ENCODE measurements at places on chromosomes 5 and 9. TPM values are rescaled to one million over a fixed set of nuclear protein-coding genes. Genes with fewer than 3 reads are reported as not detected.
A peak's percentile ranks its signal among the peaks of the same experiment; 100 is the strongest.

DNA sequence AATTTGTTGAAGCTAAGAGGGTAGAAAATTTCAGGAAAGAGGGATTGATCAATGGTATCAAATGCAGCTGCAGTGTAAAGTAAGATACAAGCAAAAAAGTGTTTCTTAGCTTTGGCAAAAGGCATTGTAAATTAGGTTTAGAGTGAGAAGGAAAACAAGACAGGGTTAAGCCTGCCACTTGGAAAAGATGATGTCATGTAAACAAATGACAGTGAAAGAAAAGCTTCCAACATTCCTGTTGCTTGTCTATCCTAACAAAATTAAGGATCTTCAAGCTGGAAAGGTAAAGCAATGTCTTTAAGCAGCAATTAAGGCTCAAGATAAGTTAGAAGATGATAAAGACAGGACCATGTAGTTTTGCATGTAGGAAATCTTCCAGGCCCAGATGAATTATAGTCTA lies 139.1 kb upstream of the PPP2R2B start:
- DNase-seq: no peak

DNA sequence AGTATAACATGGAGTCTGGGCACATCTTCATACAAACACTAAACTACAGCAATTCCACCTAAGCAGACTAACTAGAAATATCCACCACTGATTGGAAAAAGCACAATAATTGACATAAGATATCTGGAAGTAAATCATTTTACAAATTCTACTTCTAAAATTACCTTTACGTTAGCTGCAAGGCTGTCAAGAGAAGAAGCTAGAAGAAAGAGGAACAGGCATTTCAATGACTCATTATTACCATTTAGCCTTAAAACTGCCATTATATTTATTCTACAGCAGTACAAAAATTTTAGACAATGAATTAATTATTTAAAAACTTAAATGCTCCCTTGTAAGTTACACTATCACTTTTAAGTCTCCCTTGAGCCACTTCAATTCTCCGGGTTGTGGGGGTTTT lies 43.4 kb upstream of the PLPP6 start:
- DNase-seq: no peak

GRCh38 chr5:165616490-165617405 lies 2111.3 kb downstream of the MAT2B start:
- DNase-seq: no peak

GRCh38 chr9:132584601-132585560 lies 2.5 kb downstream of the BARHL1 start:
- DNase-seq: no peak

DNA sequence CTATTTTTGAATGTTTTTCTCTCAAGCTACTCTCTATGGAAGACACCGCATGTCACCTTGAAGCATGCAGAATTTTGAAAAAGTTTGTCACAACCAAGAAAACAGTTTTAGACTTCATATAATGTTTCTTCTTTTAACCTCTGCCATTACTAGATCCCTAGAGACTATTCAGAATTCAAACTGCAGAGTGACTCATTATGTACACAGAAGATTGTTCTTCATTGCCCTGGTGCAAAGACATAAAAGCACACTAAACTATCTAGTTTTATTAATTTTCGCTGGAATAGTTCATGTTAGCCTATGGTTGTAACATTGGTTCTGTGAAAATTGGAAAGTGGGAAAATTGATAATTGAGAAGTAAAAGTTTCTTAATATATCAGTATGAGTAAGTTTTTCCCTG lies 18.4 kb downstream of the F2RL2 start:
- DNase-seq: no peak

GRCh38 chr5:126438267-126438666 lies 15.1 kb downstream of the GRAMD2B start:
- DNase-seq: no peak

GRCh38 chr9:95090023-95090791 lies 227.3 kb downstream of the FANCC start:
- no peak for DNase-seq

DNA sequence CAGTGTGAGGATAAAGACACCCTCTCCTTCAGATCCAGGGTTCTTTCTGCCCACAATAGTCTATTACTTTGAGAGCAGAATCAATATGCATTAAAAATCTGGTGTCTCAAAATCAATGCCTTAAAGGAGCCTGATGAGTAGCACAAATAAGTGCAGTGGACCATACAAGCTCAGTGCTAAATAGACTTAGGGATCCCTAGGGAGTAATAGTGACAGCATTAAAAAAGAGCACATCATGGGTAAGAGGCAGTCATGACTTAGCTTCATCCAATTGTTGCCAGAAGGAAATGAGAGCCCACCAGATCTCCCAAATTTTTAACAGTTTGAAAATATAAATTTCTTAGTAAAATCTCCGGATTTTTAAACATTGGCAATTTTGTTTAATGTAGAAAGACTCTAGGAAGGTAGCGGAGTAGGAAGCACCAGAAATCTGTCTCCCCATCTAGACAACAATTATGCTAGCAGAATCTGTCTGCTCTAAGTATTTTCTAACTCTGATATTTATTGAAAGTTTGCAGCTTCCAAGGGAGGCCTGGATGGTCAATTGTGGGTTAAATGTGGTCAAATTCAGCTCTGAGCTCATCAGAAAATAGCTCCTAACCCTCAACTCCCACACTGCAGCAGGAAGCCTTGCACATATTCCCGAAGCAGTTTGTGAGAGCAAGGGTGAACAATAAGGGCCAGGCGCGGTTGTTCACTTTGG lies 443.9 kb downstream of the TLE1 start:
- no peak for DNase-seq

- DNase-seq: peak; percentile 71
These were observed 2.0 kb downstream of the PDLIM7 start for GRCh38 chr5:177495243-177496060.

DNA sequence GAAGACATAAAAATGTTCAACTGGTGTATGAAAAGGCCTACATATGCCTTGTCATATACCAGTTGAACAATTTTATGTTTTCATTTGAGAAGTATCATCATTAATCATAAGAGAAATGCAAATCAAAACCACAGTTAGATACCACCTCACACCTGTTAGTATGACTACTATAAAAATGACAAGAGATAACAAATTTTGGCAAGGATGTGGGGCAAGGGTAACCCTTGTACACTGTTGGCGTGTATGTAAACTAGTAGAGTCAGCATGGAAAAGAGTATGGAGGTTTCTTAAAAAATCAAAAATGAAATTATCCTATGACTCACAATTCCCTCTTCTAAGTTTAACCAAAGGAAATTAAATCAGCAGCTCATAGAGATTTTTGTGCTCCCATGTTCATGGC lies 250.4 kb upstream of the ST8SIA4 start:
- DNase-seq: no peak

GRCh38 chr9:134621558-134622110 lies 20.0 kb upstream of the COL5A1 start:
- no peak for DNase-seq

DNA sequence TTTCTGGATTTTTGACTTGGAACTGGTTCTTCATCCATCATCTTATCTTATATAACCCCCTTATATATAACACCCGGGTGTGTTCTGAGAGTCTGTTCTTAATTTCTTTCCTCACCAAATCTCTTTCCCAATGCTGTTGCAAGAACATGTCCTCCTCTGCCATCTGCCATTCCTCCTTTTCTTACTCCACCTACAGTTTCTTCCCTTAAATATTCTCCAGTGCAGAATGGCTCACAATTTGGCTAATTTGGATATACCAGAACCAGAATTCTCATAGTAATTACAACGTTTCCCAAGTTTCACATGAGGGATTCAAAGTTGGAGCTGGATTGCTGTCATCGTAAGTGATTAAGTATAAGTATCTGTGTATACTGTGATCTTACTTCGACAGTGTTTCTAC lies 28.0 kb downstream of the SKP2 start:
- no peak for DNase-seq

- no peak for DNase-seq
These were observed 80.6 kb upstream of the SMIM23 start for GRCh38 chr5:171705036-171705435.

DNA sequence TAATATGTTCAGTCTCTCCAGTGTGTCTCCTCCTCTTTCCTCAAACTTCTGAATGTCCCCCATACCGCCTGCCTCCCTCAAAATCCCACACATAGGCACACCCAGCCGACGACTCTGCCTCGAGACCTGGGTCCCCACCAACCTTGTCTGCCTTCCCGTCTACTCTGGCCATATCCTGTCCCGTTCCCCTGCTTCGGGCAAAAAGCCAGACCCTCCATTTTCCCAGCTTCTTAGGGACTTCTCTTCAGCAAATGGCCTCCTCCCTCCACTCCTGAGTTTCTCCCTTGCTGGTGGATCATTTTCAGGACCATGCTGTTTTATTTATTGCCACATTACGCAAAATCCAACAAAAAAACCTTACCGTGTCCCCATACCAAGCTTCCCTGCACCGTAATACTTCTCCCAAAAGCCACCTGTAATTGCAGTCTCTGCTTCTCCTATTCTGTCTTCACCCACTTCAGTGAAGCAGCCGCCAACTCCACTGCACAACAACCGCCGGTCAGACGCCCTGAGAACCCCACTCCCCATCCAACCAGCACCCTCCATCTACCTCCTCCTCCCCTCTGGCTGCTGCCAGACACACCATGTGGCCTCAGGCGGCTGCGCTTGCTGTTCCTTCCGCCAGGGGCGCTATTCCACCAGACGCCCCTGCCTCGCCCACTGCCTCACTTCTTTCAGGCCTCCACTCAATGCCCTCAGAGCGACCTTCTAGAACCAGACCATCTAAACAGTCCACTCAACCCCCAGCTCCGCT lies 117.0 kb downstream of the TRPM6 start:
- peak; percentile 79 for DNase-seq

GRCh38 chr5:111670826-111671492 lies 86.0 kb downstream of the NREP start:
- no peak for DNase-seq

GRCh38 chr5:106288979-106289378 lies 1381.8 kb downstream of the EFNA5 start:
- DNase-seq: no peak

- DNase-seq: no peak
These were observed 66.1 kb downstream of the CDK5RAP2 start for GRCh38 chr9:120513825-120514396.

DNA sequence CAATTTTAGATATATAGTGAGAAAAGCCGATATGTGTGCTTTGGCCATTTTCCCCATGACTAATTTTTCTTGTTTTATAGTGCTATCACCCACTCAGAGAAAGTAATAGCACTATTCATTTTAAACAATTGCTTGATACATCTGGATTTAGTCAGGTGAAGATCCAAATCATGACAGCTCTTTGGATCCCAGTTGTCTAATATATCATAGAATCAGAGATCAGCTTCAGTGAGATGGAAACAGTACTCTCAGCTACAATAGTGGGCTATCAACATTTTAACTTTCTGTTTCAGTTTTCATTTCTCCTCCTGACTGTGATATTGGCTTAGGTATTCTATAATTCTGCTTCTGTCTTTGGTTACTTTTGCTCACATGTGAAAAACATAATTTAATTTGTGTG lies 38.7 kb downstream of the VCAN start:
- DNase-seq: no peak

DNA sequence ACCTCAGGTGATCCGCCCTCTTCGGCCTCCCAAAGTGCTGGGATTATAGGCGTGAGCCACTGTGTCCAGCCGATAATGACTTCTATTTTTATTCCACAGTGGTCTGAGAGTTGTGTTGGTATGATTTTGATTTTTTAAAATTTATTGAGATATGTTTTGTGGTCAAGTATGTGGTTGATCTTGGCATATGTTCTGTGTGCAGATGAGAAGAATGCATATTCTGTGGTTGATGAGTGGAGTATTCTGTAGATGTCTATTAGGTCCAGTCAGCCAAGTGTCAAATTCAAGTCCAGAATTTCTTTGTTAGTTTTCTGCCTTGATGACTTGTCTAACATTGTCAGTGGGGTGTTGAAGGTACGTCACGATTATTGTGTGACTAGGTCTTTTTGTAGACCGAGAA lies 338.2 kb upstream of the TARS1 start:
- no peak for DNase-seq

- DNase-seq: no peak
These were observed 196 bp upstream of the GRM6 start for GRCh38 chr5:178995341-178995690.

DNA sequence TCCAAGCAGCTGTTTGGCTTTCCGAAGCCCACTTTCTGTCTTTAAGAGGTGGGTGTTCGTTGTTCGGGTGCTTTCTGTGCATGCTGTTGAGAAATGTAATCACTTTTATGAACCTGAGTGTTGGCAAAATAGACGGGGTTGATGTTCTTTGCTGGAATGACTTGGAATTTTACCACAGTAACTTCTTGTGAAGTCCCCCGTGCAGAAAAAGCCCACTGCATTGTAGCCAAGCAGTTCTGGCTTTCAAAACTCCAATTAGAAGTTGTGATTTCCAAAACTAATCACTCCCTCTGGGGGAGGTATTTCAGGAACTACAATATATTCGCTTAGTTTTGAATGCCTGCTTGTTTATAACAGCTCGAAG lies 111.1 kb downstream of the PAM start:
- DNase-seq: no peak

GRCh38 chr9:10127867-10128266 lies 484.9 kb downstream of the PTPRD start:
- DNase-seq: no peak

GRCh38 chr5:12616093-12616492 lies 711.8 kb upstream of the CTNND2 start:
- no peak for DNase-seq

GRCh38 chr9:136728080-136728547 lies 14.6 kb downstream of the LCN10 start:
- DNase-seq: peak; percentile 98

GRCh38 chr9:134987906-134988700 lies 70.4 kb upstream of the FCN1 start:
- no peak for DNase-seq

Gene PRSS3
- not detected for total RNA-seq

Gene UBE2QL1
- total RNA-seq: 0.77 TPM

Gene TCF7
- total RNA-seq: 113 TPM

Gene VPS13A
- 44.9 TPM for total RNA-seq

Gene GPR150
- total RNA-seq: 0.56 TPM

Gene TTC23L
- not detected for total RNA-seq

Gene AQP7
- total RNA-seq: not detected

Gene ADGRD2
- not detected for total RNA-seq

Gene PCDHB11
- not detected for total RNA-seq

Gene PPP1R26
- 0.69 TPM for total RNA-seq

Gene CLTB
- total RNA-seq: 71.5 TPM

Gene ERGIC1
- total RNA-seq: 47.1 TPM

Gene PDCD1LG2
- 1.5 TPM for total RNA-seq

Gene GDNF
- 0.38 TPM for total RNA-seq

Gene PCDHA8
- total RNA-seq: not detected

Gene F2RL2
- total RNA-seq: not detected

Gene NXNL2
- not detected for total RNA-seq

Gene PCDHA13
- not detected for total RNA-seq

Measured in activated CD4-positive, alpha-beta T cell treated with anti-CD3 and anti-CD28 coated beads, Interleukin-2, amount 10 ng/mL, durations not matched to agents 24 days and 14 days (primary cell).